ENCODE measurements at places on chromosomes 1 and 21.

- no peak for DNase-seq
Observed at GRCh38 chr1:197598935-197599334, 176.3 kb downstream of the DENND1B start.

- DNase-seq: no peak
Observed at GRCh38 chr1:14320986-14321385, 277.5 kb upstream of the KAZN start.

DNA sequence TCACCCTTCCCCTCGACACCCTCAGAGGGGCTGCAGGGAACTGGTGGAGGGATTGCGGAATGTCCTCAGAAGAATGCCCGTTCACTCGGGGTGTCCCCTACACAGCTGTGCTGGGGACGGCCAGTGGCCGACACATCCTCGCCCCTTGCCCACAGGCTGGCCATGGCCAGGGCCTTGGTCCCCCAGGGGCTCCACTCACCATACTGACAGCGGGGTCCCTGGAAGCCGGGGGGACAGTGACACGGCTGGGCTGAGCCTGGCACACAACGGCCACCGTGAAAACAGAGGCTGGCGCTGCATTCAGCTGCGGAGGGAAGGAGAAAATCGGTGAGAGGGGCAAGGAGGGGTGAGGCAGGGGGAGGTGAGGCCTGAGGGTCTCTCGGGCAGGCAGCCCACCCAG is 31.7 kb downstream of the MEGF6 start:
- DNase-seq: no peak

GRCh38 chr1:171883849-171884248 is 42.6 kb downstream of the DNM3 start:
- DNase-seq: no peak

GRCh38 chr1:200228486-200228885 is 181.3 kb downstream of the ZNF281 start:
- DNase-seq: no peak

- no peak for DNase-seq
Observed at GRCh38 chr21:25465263-25465662, 142.0 kb downstream of the MRPL39 start.

DNA sequence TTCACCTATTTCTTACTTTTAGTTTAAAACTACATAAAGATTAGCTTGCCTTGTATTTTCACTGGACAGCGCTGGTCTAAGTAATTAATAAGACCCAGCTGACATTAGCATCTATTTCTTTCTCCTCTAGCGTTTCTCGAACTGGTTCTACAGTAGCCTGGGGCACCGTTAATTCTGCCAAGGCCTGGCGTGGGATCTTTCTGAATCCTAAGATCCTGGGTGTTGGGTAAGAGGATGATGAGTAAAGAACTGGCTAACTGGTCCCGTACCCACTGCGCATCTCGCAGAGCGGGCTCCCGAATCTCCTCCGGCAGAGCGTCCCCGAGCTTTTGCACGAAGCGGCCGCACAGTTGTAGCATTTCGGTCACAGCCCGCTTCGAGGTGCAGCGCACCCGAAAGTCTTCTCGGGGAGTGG is 309 bp downstream of the NSL1 start:
- DNase-seq: peak; percentile 70

- DNase-seq: no peak
Observed at GRCh38 chr1:39216771-39217170, 12.3 kb downstream of the MACF1 start.

DNA sequence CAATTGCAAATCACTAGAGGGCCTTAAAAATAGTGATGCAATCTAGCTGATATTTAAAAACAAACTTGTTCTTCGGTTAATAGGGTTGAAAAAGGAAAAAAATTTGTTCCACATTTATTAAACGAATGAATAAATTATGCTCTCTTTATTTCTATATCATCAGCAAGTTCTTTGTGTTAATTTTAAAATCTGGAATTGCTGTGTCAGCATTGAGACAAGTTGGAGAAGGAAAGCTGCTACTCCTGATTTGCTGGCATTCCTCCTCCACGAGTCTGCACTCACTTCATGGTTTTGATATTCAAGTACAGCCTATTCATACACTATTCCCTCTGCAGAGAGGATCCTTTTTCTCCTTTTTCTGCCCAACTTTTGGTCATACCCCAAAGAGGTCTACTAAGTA is 117.6 kb downstream of the MRPL39 start:
- DNase-seq: no peak

DNA sequence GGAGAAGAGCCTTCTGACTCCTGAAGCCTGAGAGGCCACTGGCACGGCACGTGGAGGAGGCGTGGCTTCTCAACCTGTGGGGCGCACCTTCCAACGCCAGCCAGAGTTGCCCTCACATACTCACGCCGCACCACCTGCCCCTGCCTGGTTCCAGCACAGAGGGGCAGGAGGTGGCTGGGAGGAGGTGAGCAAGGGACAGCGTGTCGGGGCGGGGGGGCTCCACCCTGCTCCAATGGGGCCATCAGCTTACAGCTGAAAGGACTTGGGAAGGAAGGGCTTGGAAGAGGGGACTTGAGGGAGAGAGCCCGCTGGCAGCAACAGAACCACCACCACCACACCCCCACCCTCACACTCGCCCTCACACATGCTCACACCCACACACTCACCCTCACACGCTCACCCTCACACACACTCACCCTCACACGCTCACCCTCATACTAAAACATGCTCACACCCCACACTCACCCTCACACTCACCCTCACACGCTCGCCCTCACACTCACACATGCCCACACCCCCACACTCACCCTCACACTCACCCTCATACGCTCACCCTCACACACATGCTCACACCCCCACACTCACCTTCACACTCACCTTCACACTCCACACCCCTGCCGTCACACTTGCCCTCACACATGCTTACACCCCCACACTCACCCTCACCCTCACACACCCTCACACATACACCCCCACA is 41.6 kb upstream of the EDN2 start:
- DNase-seq: no peak

- DNase-seq: no peak
Observed at GRCh38 chr21:41634858-41635257, 126.9 kb upstream of the TMPRSS2 start.

DNA sequence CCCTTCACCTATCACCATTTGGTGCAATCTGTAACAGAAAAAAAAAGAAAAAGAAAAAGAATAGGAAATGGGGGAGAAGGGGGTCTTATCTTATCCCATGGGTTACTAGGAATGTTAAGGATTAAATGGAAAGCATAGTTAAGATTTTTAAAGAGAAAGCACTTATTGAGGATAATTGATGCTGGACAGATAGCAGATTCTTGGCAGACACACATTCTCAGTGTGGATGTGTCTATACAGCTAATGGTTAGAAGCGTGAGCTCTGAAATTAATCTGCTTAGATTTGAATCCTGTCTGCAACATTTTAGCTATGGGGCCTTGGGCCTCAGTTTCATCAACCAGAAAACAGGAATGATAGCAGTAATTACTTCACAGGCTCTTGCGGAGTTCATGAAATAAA is 67.1 kb downstream of the SSBP3 start:
- no peak for DNase-seq

DNA sequence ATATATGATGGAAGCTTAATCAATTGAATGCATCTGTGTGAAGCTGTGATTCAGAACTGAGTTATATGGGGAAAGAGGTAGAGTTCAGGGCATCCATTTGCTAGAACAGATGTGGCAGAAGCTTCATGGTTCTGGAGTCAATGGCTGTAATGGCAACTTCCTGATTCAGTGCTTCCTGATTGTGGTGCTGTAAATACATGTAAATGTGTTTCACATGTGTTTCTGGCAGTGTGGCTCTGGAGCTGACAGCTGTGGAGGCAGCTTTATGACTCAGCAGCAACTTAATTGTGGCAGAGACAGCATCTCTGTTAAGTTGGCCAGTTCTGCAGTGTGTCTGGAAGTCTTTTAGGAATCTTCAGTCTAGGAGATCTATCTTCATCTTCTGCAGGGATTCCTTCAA is 226.6 kb upstream of the ZRANB2 start:
- no peak for DNase-seq

DNA sequence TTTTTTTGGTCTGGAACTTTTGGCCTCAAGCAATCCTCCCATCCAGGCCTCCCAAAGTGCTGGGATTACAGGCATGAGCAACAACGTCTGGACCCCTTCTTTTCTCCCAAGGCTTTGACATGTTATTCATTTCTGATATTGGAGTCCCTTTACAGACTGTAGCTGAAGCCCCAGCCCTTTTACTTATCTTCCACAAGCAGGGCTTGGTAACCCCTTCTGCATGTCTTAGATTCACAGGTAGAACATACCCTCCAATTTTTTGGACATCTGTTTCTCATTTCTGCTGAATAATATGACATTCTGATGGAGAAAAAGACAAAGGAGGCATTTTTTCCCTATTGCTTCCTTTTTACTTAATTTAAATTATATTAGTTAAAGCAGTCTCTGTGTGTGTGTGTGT is 39.2 kb upstream of the RGS21 start:
- no peak for DNase-seq

DNA sequence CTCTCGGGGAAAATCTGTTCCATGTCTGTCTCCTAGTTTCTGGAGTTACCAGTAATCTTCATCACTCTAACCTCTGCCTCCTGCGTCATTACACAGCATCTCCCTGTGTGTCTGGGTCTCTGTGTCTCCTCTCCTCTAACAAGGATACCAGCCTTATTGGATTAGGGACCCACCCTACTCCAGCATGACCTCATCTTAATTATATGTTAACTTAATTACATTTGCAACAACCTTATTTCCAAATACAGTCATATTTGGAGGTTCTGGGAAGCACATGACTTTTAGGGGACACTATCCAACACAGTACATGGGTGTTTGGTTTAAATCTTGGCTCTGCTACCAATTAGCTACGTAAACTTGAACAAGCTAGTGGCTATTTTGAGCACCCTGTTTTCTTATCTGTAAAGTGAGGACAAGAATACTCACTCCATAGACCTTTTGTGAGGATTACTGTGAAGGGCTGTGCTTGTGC is 83.9 kb upstream of the SGIP1 start:
- DNase-seq: no peak

DNA sequence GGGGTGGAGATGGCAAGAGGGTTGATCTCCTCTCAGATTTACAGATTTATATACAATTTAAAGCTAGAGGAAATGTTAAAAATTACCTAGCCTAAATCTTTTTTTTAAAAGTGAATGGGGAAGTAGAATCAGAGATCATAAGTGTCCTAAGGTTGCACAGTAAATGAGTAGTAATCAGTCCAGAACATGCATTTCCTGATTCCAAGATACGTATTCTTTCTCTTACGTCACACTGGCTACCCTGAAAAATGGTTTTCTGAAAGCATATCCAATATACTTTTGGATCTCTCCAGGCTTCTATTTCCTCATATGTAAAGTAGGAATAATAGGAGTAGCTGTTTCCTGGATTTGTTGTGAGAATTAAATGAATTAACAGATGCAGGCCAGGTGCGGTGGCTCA is 11.7 kb downstream of the GADD45A start:
- no peak for DNase-seq

- DNase-seq: peak; percentile 43
Observed at GRCh38 chr1:210448297-210448892, 119.7 kb downstream of the HHAT start.

GRCh38 chr1:4657960-4658541 is 3.6 kb downstream of the AJAP1 start:
- DNase-seq: no peak

DNA sequence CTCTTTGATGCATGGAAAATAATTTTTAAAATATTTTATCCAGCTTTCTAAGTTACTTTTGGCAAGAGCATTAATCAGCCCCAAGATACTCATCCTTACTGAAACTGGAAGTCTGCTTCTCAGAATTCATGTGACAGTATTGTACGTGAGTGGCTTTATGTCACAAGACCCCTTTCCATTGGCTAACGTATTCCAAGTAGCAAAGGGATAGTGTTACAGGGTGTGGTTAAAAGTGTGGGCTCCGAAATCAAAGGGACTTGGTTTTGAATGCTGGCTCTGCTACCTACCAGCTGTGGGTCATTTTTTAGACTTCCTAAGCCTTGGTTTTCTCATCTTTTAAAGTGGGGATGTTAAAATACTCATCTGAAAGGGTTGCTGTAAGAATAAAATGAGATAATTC is 91.7 kb downstream of the RHOU start:
- no peak for DNase-seq

GRCh38 chr1:29467989-29468900 is 231.9 kb downstream of the PTPRU start:
- no peak for DNase-seq

GRCh38 chr1:43238085-43238484 is 31.7 kb upstream of the TMEM125 start:
- no peak for DNase-seq

GRCh38 chr1:173870252-173871075 is 2.3 kb downstream of the ZBTB37 start:
- no peak for DNase-seq

DNA sequence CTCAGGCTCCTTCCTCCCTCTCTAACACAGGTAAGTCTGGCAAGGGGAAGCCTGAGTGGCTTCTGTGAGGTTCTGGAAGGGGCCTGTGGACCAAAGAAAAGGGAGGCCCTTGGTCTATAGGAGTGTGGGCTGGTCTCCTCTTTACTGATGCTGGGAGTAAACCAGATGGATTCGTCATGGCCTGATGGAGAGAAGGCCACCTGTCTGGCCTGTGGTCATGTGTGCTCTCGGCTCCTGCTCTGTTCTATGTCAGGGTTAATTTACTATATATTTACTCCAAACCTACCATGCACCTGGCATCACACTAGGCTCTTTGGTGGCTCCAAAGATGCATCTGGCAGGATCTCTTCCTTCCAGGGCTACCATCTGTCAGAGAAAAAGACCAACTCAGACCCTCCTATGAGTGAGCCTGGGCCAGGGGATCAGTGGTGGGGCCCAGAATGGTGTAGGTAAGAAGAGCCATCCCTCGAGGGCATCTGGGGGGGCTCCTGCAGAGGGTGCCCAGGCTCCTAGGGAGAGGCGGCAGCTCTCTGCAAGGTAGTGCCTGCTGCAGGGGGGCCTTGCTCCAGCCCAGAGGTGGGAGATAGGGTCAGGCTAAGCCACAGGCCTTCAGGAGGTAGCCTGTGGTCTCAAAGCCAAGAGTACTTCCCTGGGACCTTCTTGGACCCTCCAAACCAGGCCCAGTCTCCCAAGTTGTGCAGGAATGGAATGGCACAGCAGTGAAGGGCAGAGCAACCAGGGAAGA is 68.2 kb upstream of the SELENON start:
- no peak for DNase-seq

- no peak for DNase-seq
Observed at GRCh38 chr1:215425138-215425537, 142.0 kb upstream of the KCTD3 start.

GRCh38 chr1:65729259-65729658 is 63.4 kb upstream of the PDE4B start:
- DNase-seq: no peak

- DNase-seq: peak; percentile 58
Observed at GRCh38 chr1:3069491-3070308, 697 bp downstream of the PRDM16 start.

DNA sequence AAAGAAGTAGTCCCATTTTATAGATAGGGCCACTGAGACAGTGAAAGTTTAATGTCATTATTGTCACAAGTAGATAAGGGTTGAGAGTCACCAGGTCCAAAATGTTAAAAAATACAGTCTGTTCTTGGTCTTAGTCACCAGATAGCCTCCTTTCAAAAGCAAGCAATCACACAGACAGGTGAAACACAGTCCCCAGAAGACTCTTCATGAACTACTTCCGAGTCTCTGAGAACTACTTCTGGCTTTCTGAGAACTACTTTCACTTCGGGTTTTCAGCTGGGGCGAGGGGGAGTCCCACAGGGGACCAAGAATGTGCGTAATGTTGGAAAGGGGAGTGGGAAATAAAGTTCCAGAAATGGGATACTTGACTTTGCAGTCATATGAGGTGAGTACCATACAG is 143.2 kb downstream of the HHIPL2 start:
- DNase-seq: no peak

Measured in SW 1271 (cell line).